ENCODE measurements at places on chromosomes 2 and 18.
A peak's percentile ranks its signal among the peaks of the same experiment; 100 is the strongest.

DNA sequence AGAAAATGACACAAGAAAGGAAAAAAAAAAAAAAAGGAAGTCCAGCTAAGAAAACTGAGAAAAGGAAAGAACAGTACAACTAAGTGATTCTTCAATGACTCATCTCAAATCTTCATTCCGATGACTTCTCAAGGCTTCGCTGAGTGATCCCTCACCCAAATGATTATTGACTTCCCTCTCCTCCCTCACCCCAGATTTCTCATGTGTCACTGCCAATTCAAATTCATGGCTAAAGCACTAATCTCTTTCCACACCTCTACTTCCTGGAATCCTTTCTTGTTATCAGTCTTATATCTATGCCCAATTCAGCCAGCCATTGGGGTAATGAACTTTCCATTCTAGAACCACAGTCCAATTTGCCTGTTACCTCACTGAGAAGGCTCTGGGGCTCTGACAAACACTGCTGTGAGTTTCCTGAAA is 7.2 kb upstream of the ABCB11 start:
- DNase-seq, result no peak

DNA sequence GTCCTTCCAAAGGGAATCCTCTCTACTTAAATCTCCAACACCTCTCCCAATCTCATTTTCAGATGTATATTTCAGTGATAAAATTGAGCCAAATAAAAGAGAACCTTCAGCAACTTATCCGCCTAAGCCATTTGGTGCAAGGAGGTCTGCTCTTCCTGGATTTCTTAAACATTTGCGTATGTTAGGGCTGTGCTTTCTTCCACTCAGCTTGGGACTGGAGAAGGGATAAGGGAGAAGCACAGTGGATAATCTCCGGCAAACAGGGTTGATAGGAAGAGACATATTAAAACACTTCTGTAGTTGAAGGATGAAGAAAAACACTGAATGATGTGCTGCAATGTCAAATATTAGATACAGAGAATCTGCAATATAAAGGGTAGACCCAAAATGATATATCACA is 796.2 kb downstream of the KCNJ3 start:
- DNase-seq, result no peak

GRCh38 chr2:232376260-232376659 is 2.3 kb upstream of the ALPP start:
- DNase-seq, result no peak

GRCh38 chr18:31719363-31720006 is 35.1 kb upstream of the B4GALT6 start:
- DNase-seq, result no peak

DNA sequence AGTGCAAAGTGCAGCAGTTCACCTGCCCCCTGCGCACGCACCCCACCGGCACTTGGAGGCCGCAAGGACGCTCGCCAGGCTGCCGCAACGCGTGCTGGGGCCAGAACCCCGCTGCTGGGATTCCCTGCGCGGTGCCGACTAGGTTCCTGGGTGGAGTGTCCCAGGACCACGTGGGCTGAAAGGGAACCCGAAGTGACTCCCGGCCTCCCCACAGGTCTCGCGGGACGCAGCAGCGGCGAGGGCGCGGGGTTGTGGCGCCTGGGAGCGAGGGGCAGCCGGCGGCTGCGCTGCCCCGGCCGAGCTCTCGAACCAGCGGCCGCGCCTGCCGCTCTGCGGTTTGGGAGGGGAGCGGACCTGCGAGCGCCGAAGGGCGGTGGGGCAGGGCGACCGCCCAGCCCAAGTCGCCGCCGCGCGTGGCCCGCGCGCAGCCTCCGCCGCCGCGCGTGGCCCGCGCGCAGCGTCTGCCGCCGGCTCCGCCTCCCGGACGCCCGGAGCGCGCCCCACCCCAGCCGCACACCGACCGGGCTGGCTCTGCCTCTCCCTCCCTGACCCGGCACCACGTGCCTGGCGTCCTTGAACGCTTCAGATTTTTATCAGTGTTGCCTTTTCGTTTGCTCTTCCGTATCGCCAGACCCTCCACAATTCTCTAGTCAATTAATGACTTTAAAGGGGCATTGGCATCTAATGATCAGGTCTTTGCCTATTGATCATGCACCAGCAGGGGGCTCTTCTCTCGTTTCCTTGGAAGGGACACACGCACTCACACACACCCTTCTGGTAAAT is at the start of gene FTCDNL1:
Gene FTCDNL1, minus strand, starts transcription at position 475 of the 783 bp plus-strand sequence. CDS start 2,230 bp downstream, outside the sequence.
- DNase-seq, result peak; percentile 59

DNA sequence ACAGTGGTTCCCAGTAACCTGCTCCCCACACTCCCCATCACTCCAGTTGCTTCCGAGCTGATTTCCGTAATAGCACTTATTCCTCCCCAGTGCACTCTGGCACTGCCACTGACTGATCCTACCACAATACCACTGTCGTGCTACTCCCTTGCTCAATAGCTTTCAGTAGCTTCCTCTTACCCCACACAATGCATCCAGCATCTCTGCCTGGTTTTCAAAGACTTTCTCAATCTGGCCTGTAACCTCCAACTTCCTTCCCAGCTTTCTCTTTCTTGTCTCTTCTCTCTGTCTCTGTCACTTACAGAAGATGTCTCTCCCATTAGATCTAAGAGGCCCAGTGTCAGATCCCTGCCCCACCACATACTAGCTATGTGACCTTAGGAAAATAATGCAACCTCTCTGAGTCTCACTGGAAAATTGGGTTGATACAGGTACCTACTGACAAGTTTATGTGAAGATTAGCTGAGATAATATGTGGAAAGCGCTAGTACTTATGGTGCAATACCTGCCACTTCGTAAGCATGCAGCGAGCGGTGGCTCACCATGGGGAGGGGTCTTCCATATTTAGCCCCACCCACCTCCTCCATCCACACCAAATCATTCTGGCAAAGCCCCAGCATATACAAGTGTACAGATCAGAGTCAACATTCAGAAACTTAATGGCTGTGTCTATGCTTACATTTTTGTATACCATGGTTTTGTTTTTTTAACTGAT is 36.7 kb downstream of the SFXN5 start:
- DNase-seq, result no peak

- DNase-seq, result no peak
Observed at GRCh38 chr18:78659748-78660147, 319.9 kb upstream of the SALL3 start.

- no peak for DNase-seq
Observed at GRCh38 chr18:2657788-2658458, 2.4 kb downstream of the SMCHD1 start.

DNA sequence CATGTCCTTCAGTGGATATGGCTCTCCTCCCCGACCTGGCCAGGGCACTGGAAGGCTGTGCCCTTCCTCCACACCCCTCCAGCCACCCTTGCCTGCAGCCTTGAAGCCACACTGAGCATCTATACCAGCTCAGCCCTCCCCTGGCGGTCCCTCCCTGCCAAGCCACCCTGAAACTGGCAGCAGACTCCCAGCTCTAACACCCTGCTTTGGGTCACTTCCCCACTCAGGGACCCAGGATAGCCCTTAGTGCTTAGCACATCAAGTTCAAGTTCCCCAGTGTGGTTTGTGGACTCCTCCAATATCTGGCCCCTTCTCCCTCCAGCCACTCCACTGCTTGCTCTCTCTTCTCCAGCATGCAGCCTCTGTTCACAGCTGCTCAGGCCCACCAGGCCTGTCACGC is 89.4 kb downstream of the TNS1 start:
- no peak for DNase-seq

DNA sequence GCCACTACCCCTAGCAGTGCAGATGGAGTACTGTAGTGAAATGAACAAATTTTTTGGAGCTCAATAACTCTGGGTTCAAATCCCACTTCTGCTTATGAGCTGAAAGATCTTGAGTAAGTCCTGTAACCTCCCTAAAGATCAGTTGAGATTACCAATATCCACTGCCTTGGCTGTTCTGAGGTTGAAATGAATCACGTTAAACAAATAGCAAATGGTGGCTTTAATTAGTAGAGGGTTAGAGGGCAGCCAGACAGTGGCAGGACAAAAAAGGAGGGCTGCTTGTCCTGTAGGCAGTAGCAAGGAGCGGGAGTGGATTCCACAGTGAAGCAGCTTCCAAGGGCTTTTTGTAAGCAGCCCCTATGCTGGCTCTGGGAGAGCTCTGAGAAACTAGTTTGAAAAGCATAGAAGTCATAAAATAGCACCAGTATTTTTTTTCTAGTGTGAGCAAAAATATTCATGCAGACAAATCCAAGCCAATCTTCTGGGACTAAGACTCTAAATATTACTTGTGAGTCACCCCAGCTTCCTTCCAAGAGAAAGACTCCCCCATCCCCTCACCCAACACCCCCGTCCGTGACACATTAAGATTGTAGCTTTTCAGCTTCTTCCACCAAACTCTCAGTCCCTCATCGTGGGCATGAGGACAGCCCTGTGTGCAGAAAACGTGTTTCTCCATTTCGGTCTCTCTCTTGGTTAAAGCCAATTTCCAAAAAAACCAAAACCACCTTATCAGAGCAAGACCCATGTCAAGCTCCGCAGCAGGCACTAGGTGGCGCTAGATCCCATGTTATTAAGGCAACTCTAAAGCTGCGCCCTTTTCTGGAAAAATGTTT is 123.5 kb upstream of the LGALSL start:
- DNase-seq, result peak; percentile 89

DNA sequence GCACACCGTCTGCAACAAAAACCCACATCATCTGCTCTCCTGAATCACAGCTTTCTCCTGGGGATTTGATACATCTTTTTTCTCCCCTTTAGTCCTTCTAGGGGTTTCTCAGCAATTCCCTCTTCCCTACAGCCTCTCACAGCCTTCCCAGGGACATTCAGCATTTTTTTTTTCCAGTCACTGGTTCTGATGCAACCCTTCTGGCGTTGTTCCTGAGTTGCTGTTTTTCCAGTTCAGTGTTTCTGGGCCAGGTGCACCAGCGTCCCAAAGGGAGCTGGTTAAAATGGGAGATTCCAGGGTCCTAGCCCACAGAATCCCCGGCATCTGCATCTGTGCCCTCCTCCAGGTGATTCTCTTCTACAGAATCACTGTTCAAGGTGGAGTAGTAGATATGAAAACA is 36.1 kb downstream of the ADCY3 start:
- DNase-seq, result no peak

DNA sequence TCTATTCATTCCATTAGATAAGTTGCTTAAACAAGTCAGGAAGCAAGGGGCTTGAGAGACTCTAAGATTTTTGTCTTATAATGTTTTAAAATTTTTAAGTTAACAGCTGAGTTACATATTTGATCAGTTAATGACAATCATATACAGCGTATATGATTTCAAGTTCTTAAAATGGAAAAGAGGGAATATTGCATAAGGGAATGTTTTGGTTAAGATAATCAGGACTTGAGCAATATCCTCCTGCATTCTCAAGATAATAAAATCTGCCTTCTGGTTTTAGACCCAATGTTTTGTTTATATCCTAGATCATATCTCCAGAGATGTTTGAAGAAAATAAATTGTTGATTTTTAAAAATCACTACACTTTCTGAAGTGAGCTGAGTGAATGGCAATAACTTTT is 13.4 kb upstream of the DYNC1I2 start:
- DNase-seq, result no peak

- no peak for DNase-seq
Observed at GRCh38 chr2:11932962-11933361, 186.5 kb downstream of the LPIN1 start.

DNA sequence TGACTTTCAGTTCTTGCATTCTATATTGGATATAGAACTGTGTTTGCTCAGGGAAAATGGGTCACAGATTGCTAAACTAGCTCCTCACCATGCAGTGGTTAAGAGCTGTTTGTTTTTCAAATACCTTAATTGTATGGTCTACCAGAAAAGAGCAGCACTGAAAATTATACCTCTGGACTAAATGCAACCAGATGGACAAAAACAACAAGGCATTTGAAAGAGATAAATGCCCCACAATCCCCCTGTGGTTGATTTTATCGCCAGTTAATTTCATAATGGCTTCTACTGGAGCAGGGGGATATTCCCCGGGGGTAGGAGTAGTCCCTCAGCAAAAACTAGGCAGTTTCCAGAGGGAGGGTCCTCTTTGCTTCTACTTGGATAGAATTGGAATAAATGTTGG is 267.9 kb upstream of the TNP1 start:
- DNase-seq, result no peak

All from ovary (tissue), 10 donors.